Transverse colon (tissue), 4 donors: ENCODE measurements at places on chromosomes 5 and 9. TPM values are rescaled to one million over a fixed set of nuclear protein-coding genes. Genes with fewer than 3 reads are reported as not detected.

KCNIP1 gene
- total RNA-seq: 1.2 TPM

WNK2 gene
- 618 TPM for total RNA-seq

TRPM3 gene
- 0.27 TPM for total RNA-seq

GAS1 gene
- 36.2 TPM for total RNA-seq

AQP7 gene
- total RNA-seq: 207 TPM
